ENCODE measurements at places on chromosomes 2 and 18.

DNA sequence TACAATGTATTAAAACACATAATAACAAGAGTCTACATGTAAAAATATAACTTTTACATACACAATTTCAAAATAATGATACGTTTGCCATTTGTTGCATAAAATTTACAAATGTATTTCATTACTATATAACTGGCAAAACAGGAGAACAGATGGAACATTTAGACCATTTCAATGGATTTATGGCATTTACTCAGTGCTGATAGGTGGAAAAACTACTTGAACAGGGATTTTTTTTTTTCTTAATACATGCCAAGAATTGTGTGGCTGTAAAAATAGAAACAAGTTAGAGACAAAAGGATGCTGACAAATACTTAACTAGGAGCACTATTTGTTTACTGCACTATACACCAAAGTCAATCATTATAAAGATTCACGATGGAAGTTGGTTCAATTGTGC, 266.8 kb upstream of the CCDC68 start:
- no peak for DNase-seq

DNA sequence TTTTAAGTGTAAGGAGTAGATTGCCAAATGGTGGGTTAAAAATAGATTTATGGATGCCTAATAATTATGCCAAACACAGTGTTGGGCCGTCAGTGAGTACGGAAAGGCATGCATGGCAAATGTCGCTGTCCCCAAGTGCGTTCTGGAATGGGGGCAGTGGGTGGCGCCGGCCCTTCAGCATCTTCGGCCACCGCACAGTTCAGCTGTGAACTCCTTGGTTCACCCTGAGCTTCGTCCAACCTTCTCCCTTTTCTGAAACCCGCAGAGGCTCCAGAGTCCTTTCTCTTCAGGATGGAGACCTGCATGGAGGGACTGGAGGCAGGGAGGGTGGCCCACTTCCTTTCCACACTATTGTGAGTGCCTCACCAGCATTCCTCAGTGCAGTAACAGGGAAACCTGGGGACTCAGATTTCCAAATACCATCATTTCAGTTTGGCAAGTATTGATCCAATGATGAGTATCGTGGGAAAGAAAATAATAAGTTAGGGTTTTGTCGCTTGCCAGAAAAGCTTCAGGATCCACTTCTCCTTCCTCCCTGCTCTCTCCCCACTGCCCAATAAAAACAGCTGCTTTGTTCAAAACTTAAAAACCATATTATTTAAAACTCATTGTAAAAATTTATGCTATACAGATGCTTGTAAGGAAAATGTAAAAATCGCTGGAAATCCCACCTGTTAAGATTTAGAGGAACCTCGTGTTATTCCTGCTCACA, 74.6 kb upstream of the TXNDC2 start:
- no peak for DNase-seq

GRCh38 chr2:197145471-197146056, 165.0 kb downstream of the ANKRD44 start:
- DNase-seq = no peak

DNA sequence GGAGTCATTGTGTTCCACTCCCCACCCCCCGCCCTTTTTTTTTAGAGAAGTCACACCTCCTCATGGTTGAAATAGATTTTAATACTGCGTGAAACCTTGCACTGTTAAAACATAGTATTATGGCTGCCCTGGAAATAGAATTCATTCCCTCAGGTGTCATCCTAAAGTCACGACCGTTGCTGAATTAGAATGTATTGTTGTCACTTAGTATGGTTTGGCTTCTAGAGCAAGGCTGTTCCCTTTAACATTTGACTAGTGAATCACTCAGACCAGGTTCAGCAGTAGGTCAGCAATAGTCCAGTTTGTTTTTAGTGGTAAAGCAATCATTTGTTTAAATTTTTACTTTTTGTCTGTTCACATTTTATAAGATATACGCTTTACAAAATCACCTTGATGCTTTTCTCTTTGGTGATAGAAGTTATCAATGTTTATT, 1.2 kb downstream of the BABAM2 start:
- DNase-seq = no peak

Measured in SW 1271 (cell line).